ENCODE measurements at places on chromosomes 16 and 17.

DNA sequence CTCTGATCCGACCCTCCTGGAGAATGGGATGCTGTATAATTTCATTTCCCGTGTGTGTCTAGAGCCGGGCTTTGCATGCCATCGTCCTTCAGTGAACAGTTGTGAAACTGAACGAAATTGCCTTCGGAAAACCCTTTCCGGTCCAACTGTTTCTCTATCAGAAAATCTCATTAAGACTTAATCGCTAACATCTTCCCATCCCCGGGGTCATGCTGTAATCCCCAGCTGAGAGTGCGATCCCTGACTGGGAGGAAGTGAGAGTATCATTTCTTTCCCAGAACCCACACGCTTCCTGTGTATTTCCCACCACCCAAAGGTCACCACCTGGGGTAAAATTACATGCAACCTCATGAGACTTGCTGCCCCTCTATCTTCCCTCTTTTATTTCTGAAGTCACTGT lies 75.6 kb upstream of the RBFOX1 start:
- DNase-seq: no peak

- no peak for DNase-seq
Observed at GRCh38 chr17:48127371-48128051, 19.9 kb downstream of the SNX11 start.

DNA sequence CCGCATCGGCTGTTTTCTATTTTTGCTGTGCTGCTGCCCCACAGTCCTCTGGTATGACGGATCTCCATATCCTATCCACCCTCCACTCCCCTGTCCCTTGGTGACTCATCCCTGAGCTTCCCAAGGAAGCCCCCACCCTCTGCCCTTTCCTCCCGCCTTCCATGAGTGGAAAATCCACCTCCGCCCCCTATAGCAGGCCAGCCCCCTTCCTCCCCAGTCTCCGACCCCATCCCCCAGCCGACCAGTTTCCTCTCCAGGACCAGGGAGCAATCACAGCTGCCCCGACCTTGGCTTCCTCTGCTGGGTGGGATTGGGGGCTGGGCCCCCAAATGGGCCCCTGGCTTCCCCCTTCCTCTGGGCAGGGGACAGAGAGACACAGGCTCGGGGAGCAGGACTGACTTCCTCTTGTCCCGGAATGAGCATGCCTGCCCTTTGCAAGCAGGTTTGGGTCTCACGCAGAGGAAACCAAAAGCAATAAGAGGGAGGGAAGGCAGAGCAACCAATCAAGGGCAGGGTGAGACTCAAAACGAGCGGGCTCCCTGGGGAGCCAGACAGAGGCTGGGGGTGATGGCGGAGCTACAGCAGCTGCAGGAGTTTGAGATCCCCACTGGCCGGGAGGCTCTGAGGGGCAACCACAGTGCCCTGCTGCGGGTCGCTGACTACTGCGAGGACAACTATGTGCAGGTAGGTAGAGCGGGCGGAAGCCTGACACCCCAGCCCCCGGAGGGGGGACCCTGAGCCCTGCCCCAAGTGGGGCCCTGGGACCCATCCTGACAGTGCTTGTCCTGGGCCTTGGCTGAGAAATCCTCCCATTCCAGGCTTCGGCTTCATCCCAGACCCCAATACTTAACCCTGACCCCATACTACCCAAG lies at the start of the genes ABI3 and GNGT2:
Gene ABI3 (plus strand): TSS at position 550 of the 872 bp plus-strand sequence. CDS start 18 bp downstream, at position 568.
Gene GNGT2 (minus strand): TSS at position 417 of the 872 bp plus-strand sequence. CDS start 3,152 bp downstream, outside the sequence.
- DNase-seq: no peak

DNA sequence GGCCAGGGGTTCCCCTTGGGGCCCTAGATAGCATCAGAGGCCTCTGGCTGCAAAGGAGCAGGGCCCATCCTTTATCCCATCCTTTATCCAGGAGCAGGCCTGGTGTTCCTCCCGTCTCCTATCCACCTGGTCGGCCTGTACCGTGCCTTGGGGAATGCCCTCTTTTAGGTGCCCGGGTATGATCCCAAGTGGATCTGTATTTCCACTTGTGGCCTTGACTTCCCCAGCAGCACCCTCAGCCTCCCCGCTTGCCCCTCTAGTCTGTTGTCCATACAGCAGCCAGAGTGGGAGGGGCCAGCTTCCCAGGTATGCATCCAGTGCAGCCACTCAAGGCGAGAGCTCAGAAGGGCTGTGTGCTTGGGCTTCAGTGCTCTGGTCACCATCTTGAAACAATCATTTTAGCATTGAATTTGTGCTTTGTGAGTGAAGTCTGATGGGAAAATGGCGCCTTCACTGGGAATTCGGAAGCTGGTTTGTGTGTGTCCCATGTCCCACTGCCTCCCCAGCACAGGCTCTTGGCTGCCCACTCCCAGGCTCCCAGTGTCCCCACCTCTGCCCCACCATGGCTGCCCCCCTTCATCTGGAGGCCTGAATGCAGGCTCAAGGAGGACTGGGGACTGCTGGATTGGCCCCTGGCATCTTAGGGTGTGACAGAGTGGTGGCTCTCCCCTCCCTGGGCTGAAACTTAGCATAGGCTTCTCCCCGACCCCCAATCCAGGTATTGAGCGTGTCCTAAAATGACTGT lies 3.3 kb upstream of the RNF112 start:
- no peak for DNase-seq

DNA sequence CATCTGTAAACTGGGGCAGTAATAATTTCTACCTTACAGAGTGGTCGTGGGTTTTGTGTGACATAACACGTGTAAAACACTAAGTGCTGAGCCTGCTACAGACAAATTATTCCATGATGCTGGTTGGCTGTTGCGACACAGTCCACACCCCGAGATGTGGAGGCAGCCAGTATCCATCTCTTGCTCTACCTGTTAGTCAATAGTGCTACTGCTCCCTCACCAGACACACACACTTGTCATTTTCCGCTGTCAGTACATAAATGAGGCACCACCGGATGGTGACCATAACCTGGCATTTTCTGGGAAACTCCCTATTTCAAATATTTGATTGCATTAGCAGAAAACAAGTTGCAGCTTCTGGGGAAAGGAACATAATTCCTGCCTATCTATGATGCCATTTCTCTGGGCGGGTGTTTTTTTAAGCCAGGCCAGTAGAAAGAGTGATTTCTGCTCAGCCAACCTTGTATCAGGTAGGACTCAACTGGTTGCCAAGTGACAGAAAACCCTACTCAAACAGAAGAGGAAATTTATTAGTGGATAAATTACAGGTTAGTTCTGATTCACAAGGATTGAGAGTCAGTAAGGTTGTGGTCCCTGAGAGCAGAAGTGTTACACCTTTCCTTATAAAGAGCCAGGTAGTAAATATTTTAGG lies 24.1 kb downstream of the DNAJA2 start:
- DNase-seq: no peak

DNA sequence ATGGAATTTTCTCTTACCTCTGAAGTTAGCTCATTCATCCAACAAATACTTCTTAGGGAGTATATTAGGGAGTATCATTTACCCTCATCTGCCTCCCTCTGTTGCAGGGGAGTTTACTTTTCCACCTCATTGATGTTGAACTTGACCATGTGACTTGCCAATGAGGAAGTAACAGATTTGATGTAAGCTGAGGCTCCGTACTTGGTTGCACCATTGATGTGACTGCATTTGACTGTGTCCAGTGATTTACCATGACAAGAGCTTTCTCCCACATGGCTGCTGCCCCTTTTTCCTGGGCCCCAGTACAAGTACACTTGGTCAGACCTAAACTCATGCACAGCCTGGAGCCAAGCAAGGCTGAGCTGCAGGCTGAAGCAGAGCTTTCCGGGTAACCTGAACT lies 81.6 kb upstream of the HS3ST2 start:
- DNase-seq: no peak

DNA sequence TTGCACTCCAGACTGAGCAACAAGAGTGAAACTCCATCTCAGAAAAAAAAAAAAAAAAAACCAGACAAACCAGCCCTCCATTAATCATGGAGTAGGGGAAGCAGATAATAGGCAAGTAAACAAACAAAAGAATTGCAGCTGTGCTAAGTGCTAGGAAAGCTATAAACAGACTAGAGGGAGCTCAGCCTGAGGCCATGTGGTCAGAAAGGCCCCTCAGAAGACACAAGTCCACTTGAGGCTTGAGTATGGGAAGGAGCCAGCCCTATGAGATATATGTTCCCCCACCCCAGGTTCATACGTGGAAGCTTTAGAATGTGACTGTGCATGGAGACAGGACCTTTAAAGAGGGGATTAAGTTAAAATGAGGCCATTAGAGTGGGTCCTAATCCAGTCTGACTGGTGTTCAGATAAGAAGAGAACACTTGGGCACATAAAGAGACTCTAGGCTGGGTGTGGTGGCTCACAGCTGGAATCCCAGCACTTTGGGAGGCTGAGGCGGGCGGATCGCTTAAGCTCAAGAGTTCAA lies 132.6 kb upstream of the NOL11 start:
- no peak for DNase-seq

- no peak for DNase-seq
Observed at GRCh38 chr17:43906951-43907424, 348 bp downstream of the MPP2 start.

All from cortex of kidney (tissue), 1 donor.